CD4-positive, alpha-beta T cell treated with Interleukin-2 at 100 ng/mL for 4 hours (primary cell): ENCODE measurements at places on chromosomes 2 and 18.

GRCh38 chr2:74178211-74179062 is at the start of gene MOB1A:
MOB1A (minus strand) TSS chr2:74178879; CDS start chr2:74178674, 205 bp downstream.
- peak; percentile 98 for DNase-seq

DNA sequence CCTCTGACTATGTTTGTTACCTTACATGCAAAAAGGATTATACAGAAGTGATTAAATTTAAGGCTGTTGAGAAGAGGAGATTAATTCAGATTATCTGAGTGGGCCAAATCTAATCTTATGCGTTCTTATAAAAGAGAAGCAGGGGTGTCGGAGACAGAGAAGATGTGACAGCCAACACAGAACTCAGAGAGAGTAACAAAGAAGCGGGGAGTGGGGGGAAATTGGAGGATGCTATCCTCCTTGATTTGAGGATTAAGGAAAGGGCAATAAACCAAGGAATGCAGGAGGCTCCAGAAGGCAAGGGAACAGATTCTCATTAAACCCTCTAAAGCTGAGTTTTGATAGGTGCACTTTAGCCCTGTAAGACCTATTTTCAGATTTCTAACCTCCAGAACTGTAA is 291.3 kb upstream of the REG3G start:
- DNase-seq: no peak

DNA sequence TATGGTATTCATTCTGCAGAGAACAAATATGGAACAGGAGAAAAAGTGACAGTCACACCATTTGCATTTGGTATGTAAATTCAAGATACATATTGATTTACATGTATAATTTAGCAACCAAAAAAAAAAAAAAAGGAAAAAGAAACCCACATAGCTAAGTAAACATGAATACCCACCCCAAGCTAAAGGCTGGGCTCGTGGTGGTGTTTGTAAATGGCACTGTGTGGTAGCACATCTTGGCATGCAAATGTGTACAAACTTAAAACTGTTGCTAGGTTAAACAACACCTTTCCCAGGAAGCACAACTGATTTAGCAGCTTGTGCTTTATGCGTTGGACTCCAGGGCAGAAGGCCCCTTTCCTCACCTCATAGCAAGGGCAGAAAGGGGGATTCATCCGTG is 481.1 kb upstream of the CELF4 start:
- DNase-seq: no peak

- no peak for DNase-seq
These were observed 678.0 kb downstream of the EPHA4 start for GRCh38 chr2:220894069-220894468.

DNA sequence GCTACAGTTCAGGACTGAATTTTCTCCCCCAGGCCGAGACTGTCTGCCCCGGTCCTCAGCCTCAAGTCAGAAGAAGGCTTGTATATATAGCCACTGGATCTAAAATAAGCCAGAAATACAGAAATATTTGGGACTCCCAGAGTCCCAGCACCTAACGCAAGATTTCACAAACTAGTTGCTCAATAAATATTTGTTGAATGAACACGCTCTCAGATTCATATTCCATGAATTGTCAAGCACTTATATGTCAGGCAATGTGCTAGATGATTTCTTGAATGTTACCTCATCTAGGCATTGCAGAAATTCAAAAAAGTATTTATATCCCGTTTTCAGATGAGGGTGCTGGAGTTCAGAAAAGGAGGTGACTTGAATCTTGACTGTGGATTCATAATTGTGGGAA is 163.7 kb upstream of the KLHL29 start:
- no peak for DNase-seq

- no peak for DNase-seq
These were observed 54.9 kb upstream of the CRIM1 start for GRCh38 chr2:36300697-36301096.

DNA sequence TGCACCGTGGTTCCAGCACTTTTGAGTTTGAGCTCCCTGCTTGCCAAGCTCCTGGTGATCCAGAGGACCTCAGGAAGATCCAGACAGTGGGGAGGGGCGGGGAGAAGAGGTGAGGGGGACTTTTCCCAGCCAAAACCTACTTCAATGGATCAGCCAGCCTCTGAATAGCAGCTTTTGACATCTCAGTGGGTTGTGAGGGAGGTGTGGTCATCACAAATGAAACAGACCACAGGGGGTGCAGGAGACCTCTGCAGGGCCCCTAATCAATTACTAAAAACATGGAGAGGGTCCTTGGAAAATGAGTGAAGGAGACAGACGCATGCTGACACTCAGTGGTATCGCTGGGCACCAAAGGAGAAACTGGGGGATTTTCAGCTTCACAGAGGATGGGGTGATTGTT is 372.7 kb downstream of the ZNF521 start:
- no peak for DNase-seq

- no peak for DNase-seq
These were observed 59.3 kb upstream of the B3GNT7 start for GRCh38 chr2:231336236-231336635.

GRCh38 chr2:170924969-170925368 is 4.1 kb upstream of the GORASP2 start:
- DNase-seq: no peak

DNA sequence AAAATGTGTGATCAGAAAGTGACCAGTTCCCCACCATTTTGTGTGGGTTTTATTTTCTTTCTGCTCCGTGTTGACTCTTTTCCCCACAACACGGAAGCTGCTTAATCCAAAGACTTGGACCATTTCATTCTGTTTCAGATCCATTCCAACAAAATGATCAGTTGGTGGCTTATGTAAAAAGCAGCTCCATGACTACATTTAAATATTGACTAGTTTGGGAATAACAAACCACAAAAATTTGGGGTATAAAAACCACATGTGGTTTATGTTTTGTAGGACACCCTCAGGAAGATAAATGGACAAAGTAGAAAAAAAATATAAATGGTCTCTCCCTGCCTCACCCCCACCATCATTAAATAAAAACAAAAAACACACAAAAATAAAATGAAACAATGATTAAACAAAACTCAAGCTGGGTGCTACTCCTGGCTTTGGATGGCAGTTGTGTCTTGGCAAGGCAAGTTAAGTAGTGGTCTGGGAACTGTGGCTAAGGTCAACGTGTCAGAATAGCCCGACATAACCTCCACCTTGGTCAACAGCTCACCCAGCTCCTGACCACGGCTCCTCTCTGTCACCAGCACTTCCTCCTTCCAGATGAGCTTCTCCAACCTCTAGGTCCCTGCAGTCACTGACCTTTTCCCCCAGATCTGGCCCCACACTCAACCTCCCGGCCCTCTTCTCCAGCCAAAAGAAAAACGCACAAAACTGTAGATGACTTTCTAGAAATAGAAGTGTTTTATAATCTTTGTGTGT is 12.8 kb upstream of the WIPF1 start:
- no peak for DNase-seq

DNA sequence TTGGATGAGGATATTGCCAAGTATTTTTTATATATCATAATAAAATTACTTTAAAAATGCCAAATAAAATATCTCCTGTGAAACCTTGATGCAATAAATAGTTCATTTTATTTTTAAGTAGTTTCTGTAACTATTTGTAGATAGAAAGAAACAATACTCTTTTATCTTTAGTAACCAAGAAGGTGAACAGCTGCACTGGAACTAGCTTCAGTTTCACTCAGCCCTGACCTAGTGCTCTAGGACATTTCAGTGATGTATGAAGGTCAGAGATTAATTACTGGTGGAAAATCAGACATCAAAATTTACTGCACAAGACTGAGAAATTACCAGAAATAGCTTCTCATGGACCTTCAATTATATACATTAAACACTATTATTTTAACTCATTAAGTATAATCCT is 1305.0 kb downstream of the CNTNAP5 start:
- no peak for DNase-seq

GRCh38 chr2:175097297-175097696 is 70.7 kb downstream of the ATF2 start:
- no peak for DNase-seq

DNA sequence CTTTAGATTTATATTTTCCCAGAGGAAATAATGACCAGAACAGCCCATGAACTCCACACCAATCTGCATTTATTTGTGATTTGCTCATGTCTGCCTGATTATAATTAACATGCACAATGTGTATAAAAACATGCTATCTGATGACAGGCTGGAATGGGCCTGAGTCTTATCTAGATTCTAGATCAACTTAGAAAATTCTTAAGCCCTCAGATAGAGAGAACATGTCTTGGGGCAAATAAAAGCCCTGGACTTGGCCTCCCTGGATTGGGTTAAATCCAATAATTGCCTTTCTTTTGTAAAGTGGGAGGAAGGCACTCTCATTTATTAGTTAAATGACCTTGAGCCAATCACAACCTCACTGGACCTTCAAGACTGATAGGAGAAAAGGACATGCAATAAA is 61.8 kb downstream of the EVA1A start:
- DNase-seq: no peak

GRCh38 chr2:196136151-196136550 is 35.2 kb downstream of the STK17B start:
- DNase-seq: no peak
